Heart left ventricle (tissue), 16 donors: ENCODE measurements at places on chromosomes 16 and 17. TPM values are rescaled to one million over a fixed set of nuclear protein-coding genes. Genes with fewer than 3 reads are reported as not detected.

The SLC47A1 gene
- total RNA-seq, result 5.8 TPM

The ST6GALNAC1 gene
- total RNA-seq, result 2.0 TPM

The NPIPB6 gene
- total RNA-seq, result 1.1 TPM

The CD300H gene
- not detected for total RNA-seq
